ENCODE measurements at places on chromosomes 6 and 20.

- no peak for DNase-seq
These were observed 268.4 kb upstream of the PRND start for GRCh38 chr20:4453359-4453758.

DNA sequence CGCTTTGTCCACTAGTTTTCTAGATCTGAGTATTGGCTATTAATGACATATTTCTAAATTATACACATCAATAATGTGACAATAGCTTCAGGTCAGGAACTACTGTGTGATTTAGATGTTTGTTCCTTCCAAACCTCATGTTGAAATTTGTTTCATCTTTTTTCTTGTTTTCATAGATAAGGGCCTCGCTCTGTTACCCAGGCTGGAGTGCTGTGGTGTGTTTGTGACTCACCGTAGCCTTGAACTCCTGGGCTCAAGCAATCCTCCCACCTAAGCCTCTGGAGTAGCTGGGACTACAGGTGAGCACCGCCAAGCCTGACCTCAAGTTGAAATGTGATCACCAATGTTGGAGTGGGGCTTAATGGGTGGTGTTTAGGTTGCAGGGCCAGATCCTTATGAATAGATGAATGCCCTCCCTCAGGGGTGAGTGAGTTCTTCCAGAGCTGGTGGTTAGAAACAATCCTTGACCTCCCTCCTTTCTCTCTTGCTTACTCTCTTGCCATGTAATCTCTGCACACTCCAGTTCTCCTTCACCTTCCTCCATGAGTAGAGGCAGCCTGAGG is 5.9 kb upstream of the NQO2 start:
- no peak for DNase-seq

- DNase-seq = peak; percentile 90
These were observed at the start of gene TEAD3 for GRCh38 chr6:35496841-35497570. Gene TEAD3 (minus strand): TSS chr6:35497079.

DNA sequence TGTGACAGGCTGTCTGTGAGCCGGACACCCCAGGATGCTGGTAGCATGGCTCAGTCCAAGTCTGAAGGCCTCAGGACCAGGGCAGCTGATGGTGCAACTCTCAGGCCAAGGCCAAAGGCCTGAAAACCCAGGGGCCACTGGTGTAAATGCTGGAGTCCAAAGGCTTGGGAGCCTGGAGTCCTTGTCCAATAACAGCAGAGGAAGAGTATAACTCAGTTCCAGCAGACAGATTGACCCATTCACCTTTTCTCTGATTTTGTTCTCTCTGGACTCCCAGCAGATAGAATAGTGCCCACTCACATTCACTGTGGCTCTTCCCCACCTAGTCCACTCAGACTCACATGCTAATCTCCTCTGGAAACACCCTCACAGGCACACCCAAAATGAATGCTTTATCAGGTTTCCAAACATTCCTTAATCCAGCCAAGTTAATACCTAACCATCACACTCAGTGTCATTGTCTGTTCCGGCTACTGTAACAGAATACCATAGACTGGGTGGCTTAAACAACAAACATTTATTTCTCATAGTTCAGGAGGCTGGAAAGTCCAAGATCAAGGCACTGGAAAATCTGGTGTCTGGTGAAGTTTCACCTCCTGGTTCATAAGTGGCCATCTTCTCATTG is 5.0 kb upstream of the TRAF3IP2 start:
- DNase-seq = no peak

- DNase-seq = peak; percentile 12
These were observed 143.4 kb upstream of the RPS6KA2 start for GRCh38 chr6:166770216-166771116.

GRCh38 chr6:30711758-30712380 is 5.2 kb downstream of the MDC1 start:
- DNase-seq = no peak

Measured in adipocyte (in vitro differentiated cells).